ENCODE measurements at places on chromosomes 12 and 14.
A peak's percentile ranks its signal among the peaks of the same experiment; 100 is the strongest.

- DNase-seq = no peak
Observed at GRCh38 chr14:74843653-74844052, 32.3 kb downstream of the PROX2 start.

DNA sequence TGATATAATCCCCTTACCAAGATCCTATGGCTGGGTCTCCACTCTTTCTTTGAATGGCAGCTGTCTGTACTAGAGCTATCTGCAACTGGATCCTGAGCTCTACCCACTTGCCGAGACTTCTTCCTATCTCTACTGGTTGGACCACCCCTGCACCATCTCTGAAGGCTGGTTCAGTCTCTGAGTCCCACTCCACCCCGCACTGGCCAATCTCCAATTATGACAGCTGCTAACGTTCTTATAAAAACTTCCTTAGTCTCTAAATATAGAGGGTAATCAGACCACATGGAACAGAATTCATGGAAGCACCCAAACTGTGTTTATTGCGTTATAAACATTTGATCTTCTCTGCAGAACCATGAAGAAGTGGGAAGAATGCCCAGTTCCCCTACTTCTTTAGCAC is 186.6 kb upstream of the EEA1 start:
- no peak for DNase-seq

DNA sequence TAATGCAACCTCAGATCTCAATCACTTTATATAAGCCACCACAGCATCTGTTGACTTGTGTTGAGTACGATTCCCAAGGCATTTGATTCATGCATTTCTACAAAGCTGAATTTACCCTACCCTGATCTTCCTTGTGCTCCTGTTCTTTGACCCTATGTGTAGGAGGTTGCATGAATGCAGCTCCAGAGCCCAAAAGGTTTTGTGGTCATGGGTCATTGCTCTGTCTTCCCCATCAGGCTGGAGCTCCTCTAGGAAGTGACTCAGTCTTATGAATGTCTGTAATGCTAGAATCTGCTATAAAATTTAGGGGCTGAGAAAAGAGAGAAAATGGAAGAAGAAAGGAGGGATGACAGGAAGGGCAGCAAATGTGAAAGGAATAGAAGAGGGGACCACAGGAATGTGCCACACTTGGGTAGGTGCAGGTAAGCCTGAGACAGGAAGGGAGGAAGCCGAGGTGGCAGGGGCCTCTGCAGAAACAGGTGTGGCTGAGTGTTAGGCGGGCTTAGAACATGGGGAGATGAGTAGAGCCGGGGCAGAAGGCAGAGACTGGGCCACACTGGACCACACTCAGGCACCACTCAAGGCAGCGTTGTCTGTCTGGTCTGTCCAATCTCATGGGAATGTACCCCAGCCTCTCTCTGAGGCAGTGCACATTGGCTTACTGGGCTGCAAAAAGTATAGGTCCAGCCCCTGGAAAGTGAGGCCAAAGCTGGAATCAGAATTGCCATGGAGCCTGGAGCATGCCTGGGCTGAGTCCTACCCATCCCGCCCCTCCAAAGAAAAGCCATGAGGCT is 334.1 kb downstream of the BCL11B start:
- no peak for DNase-seq

GRCh38 chr12:28771968-28772367 is 377.1 kb upstream of the FAR2 start:
- no peak for DNase-seq

- no peak for DNase-seq
Observed at GRCh38 chr12:21725731-21726130, 48.8 kb downstream of the KCNJ8 start.

DNA sequence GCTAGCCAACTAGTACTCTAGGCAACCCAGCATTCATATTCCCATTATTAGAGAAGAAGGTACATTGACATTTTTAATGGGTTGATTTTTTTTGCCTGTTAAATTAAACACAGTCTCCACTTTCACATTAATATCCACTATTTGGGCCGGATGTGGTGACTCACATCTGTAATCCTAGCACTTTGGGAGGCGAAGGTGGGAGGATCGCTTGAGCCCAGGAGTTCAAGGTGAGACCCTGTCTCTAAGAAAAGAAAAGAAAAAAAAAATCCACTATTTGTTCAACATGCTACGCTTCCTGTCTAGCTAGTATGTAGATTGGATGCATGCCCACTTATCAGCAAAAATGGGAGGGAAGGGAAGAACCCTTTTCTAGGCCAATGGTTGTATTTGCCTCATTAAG is 7.1 kb upstream of the CRADD start:
- no peak for DNase-seq

DNA sequence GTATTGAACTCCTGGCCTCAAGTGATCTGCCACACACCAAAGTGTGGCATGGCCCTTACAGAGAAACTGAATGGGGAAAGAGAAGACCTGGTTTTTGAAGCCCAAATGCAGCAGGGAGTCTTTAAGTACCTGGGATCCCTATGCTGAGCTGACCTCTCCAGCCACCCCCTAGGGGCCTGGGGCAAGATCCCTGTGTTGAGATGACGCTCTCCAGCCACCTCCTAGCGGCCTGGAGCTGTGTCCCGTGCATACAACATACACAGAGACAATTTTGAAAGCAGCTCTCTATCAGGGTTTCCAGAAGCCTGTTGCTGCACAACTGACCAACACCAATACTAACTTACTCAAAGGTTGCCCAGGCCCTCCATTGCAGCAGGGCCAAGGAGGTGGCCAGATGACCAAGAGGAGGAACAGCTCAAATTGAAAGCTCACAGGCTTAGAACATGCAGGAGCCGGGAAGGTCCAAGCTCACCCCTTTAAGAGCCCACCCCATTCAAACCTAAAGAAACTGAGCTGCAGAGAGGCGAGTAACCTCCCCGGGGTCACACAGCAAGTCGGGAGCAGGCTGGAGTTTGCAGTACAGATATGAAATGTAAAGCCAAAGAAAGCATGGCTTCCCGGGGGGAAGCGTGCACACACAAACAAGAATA is 31.5 kb downstream of the TTC7B start:
- DNase-seq = no peak

- no peak for DNase-seq
Observed at GRCh38 chr14:44783901-44784300, 177.8 kb downstream of the KLHL28 start.

DNA sequence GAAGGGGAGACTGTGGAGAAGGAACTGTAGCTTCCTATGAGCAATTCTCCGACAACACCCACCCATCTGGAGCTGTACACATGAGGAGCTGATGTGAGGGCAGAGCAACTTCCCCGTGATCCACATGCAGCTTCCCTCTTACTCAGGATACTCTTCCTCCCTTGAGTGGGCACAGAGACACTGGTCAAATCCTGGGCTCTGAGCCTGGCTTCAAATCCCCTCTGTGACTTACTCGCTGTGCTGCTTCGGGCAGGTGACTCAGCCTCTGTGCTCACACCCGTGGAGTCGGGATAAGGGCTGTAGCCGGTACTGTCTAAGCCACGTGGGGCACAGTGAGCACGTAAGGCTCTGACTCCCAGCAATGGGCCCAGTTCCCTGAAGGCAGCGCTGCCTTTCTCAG is 31.1 kb downstream of the ZFYVE21 start:
- no peak for DNase-seq

DNA sequence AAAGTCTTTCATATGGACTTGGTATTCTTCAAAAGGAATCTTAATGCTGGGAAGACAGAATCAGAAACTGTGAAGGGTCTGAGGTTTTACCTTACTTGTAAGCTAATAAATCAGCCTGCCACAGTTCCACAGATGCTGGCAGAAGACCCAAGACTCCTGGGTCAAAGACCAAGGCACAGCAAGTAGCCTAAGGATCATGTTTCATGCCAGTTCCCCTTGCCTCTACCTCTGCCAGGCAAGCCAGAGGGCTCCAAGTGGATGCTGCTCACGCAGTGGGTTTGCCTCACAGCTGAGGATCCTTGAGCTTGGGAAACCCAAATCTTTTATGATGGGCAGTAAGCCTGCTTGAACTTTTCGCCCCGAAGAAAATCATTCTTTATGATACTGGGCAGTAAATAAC is 15.2 kb upstream of the RXYLT1 start:
- DNase-seq = no peak

GRCh38 chr14:62053188-62053587 is 291.0 kb downstream of the SNAPC1 start:
- no peak for DNase-seq

GRCh38 chr14:104119119-104119487 is 19.3 kb upstream of the KIF26A start:
- no peak for DNase-seq

DNA sequence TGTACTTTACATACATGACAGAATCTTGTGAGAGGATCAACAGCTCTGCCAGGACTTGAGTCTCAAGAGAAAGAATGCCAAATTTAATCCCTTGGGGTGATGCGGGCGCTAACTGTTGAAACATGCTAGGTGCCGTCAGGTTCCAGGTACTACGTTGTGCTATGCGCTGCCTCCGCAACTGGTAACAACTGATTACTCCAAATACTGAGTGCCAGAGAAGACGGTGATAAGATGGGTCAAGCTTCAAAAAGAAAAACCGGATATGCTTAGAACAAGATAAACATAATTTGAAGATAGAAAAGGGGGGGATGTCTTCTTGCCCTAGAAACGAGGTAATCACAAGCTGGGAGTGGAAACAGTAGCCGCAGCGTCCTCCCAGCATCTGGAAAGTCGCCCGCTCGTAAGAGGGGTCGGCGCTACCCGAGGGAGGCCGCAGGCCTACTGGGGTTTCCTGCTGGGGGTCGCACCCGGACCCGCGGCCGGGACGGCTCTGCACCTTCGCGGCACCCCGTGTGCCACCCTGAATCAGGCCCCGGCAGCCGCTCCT is 678 bp downstream of the ZBTB25 start:
- DNase-seq = no peak

DNA sequence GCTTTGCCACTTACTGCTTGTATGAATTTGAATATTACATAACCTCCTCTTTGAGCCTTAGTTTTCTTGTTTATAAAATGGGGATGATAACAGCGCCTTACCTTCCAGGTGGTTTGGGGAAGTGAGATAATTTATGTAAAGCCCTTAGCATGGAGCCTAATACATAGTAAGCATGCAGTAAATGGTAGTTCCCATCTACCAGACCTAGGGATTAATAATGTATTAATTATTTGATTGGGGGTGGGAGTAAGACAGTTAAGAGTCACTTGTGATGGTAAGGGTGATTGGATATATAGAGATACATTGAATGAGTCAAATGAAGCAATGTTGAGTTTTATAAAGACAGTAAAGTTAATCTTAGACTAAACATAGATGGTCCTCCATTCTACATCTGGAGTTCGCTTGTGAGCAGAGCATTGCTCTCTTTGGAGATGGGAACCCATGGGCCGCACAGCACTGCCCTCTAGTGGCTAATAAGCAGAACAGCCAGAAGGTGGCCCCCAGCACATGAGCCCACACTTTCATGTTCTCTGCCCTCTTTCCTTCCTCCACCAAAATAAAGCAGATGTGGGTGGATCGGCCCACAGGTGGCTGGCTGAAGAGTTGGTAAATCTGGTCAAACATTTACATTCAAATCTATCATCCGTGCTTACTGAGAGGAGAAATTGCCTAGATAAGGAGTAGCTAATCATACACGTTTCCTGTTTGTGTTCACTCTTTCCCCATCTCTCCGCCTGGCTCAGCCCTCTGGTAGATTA is 26.5 kb upstream of the TAMALIN start:
- peak; percentile 85 for DNase-seq

DNA sequence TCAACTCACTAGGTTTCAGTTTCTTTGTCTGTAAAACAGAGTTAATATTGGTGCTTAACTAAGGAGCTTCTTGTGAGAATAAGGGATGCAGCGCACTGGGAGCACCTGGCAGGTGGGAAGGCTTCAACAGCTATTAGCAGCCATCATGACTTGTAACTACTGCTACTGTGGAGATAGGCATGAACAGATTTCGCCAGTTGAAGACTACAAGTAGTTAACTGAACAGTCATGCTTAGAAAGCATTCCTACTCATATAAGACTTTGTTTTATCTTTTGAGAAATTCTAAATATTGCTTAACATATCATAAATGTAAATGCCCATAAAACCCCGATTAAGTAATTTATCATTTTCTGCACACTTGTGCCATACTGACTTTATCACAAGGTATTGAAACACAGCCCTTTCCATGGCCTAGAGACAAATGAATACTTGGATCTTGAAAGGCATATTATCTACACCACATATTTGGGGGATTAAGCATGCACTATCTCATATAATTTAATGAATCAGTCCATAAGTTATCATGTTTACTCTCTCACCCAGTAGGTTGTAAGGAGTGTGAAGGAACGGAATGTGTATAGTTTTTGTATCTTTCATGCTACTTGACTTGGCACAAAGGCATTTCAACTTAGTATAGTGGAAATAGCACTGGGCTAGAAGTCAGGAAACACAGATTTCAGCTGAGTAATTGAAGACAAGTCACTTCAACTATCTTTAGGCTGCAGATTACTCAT is 16.1 kb downstream of the NTN4 start:
- DNase-seq = no peak

DNA sequence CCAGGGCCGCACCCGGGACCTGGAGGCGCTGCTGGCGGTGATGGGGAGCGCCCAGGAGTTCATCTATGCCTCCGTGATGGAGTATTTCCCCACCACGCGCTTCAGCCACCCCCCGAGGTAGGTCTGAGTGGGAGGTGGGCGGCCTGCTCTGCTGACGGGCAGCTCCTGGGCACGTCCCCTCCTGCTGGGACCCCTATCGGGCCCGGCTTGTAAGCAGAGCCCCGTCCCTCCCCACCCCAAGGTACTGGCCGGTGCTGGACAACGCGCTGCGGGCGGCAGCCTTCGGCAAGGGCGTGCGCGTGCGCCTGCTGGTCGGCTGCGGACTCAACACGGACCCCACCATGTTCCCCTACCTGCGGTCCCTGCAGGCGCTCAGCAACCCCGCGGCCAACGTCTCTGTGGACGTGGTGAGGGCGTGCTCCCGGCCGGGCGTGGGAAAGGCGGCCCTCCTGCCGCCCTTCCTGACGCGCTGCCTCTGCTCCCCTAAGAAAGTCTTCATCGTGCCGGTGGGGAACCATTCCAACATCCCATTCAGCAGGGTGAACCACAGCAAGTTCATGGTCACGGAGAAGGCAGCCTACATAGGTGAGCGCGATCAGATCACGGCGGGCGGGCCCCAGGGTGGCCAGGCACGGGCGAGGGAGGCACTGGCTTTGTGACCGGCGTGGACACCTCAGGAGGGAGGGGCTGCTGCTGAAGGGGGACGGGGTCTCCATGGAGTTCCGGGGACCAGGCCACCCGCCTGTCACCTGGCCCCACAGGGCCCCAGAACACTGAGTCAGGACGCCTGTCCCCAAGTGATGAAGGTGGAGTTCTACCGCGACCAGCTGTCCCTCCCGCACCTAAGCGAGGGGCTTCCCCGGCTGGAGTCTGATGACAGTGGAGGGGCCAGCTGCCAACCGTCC is 7.3 kb downstream of the PLD4 start:
- DNase-seq = no peak
